ENCODE measurements at places on chromosomes 5 and 9. TPM values are rescaled to one million over a fixed set of nuclear protein-coding genes. Genes with fewer than 3 reads are reported as not detected.

Gene KIAA1958
- total RNA-seq, result 6.1 TPM

Gene GAPVD1
- total RNA-seq, result 66.8 TPM

Gene ORM2
- total RNA-seq, result not detected

Gene KCNT1
- total RNA-seq, result 0.06 TPM

Gene LCN15
- total RNA-seq, result 0.32 TPM

Gene POLR1E
- total RNA-seq, result 35.7 TPM

Gene LHX3
- not detected for total RNA-seq

Gene LMNB1
- total RNA-seq, result 6.5 TPM

Gene SV2C
- not detected for total RNA-seq

Gene OR1J2
- not detected for total RNA-seq

DNA sequence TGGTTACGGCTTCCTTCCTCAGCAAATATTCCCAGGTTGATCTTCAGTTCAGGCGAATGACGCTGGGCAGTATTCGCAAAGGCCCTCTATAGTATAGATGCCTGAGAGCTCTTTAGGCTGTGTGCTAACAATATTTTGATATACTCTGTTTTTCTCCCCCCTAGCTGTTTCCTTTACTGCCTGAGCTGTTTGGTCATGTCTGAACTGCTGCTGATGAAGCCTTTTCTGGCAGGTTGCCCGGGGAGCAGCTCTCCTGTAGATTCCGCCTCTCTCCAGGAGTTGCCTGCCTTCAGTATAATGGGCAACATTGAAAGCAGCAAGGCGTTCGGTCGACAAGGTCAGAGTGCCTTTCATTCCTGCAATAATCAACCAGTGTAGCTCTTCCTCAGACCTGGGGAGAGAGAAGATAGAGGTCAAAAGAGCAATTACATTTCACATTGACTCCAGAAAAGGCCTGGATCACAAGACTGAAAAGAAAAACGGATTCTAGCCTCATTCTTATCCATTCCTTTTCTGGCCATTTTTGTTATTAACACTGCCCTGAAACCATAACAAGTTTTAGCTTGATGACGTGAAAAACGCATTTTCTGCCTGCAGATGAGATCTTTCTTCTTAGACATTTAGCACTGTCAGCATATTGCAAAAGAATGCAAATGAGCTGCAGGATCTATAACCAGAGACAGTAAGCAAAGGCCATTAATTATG, 60.1 kb upstream of the ZNF608 start:
- no peak for DNase-seq

DNA sequence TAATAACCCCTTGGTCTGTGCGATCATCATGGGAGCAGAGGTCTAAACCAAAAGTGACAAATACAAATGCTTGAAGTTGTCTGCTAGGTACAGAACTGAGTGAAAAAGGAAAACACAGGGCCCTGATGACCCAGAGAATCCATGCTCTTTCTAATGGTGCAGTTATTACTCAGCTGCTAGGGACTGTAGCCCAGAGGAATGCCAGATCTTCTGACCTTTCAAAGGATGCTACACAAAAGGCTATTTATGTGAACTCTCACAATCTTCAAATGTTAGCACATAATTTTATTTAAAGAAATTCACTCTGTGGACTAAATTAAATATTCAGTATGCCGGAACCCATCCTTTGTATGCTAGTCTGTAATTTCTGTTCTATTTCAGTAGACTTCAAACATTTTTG, 79.9 kb downstream of the PRR16 start:
- DNase-seq, result no peak

DNA sequence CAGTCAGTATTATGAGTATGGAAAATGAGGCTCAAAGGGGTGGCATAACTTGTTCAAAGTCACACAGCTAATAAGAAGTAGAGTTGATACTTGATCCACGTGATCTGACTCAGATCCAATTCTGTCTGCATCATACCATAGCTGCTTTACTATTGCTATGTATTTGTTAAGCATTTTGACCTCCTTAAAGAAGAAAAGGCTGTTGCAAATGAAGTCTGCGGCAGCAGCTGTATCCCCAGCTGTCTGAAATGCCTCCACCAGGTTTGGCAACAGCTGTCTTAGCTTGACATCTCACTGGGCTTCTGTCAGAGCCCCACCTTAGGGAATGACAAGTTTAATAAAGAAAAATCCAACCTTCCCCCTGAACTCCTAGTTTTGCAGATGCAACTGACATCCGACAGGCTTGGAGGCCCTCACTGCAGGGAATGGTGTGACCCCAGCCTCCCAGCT, 75.6 kb upstream of the SLC44A1 start:
- DNase-seq, result no peak

DNA sequence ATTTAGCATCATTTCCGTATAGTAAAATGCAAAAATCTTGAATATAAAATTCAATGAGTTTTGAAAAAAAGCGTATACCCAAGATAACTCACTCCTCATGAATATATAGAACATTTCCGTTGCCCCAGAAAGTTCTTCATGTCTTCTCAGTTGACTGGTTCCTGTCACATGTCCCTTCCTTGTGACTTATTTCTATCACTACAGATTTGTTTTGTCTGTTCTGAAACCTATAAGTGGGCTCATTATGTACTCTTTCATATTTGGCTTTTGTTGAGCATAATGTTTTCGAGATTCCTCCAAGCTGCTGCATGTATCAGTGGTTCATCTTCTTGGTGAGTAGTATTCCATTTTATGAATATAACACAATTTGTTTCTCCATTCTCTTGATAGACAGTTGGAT, 11.0 kb upstream of the HACD4 start:
- no peak for DNase-seq

DNA sequence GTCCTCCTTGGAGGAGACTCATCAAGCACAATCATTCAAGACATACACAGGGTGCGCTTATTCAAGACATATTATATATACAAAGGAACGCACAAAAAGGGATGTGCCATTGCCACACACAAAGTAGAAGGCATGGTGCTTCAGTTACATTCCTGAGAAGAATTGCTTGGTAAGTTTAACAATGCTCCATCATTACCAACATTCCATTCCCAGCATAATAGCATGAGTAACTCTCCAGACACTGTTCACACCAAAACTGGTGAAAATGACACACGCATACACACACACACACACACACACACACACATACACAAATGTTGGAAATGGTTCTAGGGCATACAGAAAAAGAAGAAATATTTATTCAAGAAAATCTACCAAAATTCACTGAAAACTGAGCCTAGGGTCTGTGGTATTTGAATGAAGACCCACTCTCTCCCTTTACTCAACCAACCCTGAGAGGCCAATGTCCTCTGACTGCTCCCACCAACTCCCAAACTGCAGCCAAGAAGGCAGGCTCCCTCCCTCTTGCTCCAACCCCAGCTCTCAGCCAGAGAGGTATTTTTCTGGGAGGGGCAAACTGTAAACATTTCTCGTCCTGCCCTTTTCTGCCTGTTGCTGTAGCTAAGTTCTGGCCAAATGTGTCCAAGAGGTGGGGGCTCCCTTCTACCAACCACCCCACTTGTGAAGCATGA, 19.9 kb downstream of the UGT3A1 start:
- DNase-seq, result no peak

DNA sequence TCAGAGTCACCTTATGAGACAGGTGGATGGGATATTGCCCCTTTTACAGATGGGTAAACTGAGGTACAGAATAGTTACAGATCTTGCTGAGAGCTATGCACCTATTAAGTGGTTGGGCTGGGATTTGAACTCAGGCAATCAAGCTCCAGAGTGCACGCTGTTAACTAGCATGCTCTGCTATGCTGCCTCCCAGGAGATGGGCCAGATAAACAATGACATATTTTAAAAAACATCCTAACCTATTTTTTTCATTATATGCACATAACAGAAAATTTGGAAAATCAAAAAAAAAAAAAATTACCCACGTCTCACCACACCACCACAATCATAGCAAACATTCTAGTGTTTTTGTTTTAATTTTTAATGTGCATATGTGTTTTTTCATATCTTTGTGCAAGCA, 123.4 kb upstream of the STC2 start:
- no peak for DNase-seq

DNA sequence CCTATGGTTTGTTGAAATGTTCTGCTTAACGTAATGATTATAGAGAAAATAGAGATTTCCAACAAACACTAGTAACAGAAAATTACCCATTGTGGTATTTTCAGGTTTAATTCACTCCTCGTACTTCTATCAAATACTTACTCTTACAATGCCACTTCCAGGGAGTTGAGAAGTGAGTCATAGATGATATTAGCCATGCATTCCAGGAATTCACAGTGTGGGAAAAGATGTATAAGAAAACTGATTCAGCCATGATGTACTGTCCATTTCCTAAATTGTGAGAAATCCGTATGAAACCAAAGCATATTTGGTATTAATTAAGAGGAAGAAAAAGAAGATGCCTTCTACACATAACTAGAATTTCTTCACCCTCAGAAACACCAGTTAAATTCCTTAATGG, 1854.6 kb upstream of the WWC1 start:
- no peak for DNase-seq

- no peak for DNase-seq
These were observed 165.9 kb downstream of the SH3GL2 start for GRCh38 chr9:17744786-17745185.

- no peak for DNase-seq
These were observed 48.4 kb upstream of the SNAPC3 start for GRCh38 chr9:15374310-15374709.

GRCh38 chr5:172444110-172444510, 10.2 kb downstream of the SH3PXD2B start:
- peak; percentile 43 for DNase-seq

DNA sequence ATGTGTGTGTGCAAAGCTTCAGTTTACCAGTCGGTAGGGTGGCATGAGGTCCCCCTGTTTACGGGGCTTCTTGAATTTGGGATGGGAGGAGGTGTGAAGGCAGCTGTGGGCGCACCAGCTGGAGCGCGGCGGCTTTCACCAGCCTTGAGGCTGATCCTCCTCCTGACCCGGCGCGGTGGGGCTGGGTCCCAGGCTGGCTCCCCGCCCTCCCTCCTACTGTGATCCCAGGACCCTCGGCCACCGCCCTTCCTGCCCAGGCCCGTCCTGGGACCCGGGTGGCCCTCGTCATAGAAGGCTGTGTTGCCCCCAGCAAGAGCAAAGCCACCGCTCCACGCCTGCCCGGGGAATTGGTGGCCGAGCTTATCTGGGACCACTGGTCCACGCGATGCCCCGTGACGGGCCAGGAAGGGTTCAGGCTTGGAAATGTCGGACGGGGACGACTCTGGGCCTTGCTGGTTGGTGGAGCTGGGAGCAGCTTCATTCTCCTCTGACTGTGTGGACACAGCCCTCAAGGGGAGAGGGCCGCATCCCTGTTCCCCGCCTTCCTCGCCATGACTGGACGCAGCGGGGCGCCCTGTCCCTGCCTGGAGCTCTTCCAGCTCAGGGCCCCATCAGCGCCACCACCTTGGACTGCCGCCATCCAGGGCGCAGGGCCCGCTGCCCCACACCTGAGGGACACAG, 271.1 kb upstream of the IRX1 start:
- no peak for DNase-seq

- DNase-seq, result no peak
These were observed 15.1 kb downstream of the ZFAND5 start for GRCh38 chr9:72349911-72350310.

DNA sequence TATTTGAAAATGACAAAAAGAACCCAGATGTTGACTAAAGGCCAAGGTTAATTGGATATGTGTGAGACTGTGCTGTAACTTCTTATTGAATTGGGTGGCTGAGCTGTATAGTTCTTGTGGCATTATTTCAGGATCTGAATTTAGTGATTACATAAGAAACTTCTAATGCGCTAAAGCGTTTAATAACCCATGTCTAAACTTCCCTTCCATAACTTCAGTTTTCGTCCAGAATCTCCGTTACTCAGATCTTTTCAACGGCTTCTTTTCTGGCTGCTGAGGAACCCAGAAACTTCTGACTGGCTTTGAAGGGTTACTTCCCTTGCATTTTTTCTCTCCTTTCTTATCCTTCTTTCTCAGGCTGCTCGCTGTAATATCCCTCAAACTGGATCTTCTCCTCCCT, 28.1 kb upstream of the C9orf72 start:
- no peak for DNase-seq

GRCh38 chr5:57895766-57896165, 413.2 kb upstream of the ACTBL2 start:
- DNase-seq, result no peak

- no peak for DNase-seq
These were observed 136.5 kb upstream of the STK32A start for GRCh38 chr5:147098233-147098790.
